Testis (tissue), 5 donors: ENCODE measurements at places on chromosomes 6 and 20. TPM values are rescaled to one million over a fixed set of nuclear protein-coding genes. Genes with fewer than 3 reads are reported as not detected.
A peak's percentile ranks its signal among the peaks of the same experiment; 100 is the strongest.

GRCh38 chr20:2124564-2125213 lies 23.1 kb downstream of the STK35 start:
- no peak for DNase-seq

GRCh38 chr20:848193-848592 lies 14.7 kb downstream of the FAM110A start:
- no peak for DNase-seq

- DNase-seq: no peak
Observed at GRCh38 chr6:91691449-91691848, 1104.6 kb upstream of the MAP3K7 start.

- no peak for DNase-seq
Observed at GRCh38 chr6:8879334-8879733, 444.0 kb upstream of the SLC35B3 start.

DNA sequence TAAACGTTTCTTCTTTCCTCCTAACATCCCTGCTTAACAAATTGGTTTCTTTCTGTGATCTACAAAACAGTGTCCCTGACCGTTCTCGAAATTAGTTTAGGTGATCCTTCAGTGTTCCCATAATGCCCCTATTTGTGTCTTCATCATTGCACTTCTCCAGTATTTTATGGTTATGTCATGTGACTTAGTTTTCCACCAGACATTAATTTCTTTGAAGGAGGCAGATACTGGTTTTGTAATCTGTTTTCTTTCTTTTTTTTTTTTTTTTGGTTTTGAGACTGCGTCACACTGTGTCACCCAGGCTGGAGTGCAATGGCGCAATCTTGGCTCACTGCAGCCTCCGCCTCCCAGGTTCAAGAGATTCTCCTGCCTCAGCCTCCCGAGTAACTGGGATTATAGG lies 49.2 kb downstream of the FAM217A start:
- no peak for DNase-seq

DNA sequence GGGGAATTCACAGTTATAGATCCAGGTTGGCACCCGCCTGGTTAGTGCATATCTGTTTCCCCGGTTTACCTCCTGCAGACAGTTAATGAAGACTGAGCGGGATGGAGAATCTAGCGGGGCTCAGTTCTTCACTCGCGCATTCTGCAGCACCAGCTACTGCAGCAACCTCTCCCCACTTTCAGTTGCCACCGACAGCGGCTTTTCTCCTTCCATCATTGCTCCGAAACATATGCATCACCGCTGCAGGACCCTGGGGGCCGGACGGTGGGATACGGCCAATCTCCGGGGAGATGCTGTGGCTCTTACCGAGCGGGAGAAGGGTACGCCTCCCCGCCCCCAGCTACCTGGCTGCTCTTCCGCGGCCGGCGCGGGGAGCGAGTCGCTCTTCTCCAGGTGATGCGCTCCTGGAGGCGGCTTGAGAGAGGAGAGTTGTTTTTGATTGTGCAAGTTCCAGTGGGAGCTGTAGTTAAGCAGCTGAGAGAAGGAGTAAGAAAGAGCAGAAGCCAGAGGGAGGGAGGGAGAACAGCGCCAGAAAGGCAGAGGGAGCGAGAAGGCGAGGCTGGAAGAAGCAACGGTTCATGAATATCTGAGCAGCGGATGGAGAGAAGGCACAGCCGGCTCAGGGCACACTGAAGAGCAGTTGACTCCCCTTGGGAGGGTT lies at the start of gene SGK1:
SGK1 (minus strand) TSS at position 642 of the 661 bp plus-strand sequence. CDS start 652 bp downstream, outside the sequence.
- DNase-seq: peak; percentile 72

GRCh38 chr6:118504611-118505010 lies 43.5 kb upstream of the PLN start:
- DNase-seq: no peak

GRCh38 chr6:13991393-13991792 lies 66.6 kb downstream of the RNF182 start:
- DNase-seq: no peak

Gene B3GALT4
- polyA plus RNA-seq: 55.4 TPM

Gene RBM24
- 8.9 TPM for polyA plus RNA-seq

Gene MUCL3
- polyA plus RNA-seq: 0.45 TPM

Gene MOCS1
- 11.8 TPM for polyA plus RNA-seq

- DNase-seq: no peak
Observed at GRCh38 chr20:29878777-29879442, 1378.6 kb upstream of the DEFB115 start.

Gene PXDC1
- 16.9 TPM for polyA plus RNA-seq

- no peak for DNase-seq
Observed at GRCh38 chr6:142387997-142388815, 86.4 kb downstream of the ADGRG6 start.

DNA sequence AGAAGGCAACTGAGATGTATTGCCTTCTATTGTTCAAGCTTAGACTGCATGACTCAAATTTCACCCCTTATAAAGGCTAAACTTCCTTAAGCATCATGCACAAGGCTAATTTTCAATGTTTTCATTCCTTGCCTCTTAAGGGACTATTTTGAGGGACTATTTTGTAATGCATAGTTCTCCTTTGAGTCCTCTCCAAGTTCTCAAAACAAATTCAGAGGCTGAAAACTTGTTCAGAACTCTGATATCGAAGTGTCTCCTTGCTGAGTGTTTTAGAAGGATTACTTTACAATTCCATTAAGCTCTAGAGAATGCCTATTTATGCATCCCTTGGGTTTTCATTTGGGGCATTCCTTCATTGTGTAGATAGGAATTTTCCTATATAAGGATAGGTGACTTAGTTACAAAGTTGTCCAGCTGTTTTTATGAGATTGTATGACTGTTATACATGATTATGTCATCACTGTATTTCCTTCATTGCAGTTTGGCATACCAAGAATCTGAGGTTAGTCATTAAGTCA lies 41.7 kb downstream of the COL19A1 start:
- no peak for DNase-seq

Gene TMEM181
- 41.4 TPM for polyA plus RNA-seq

- no peak for DNase-seq
Observed at GRCh38 chr6:3899970-3900439, 50.8 kb downstream of the FAM50B start.

GRCh38 chr6:16132909-16133308 lies 4.0 kb downstream of the MYLIP start:
- peak; percentile 44 for DNase-seq

GRCh38 chr6:139712830-139713229 lies 338.4 kb upstream of the CITED2 start:
- no peak for DNase-seq

GRCh38 chr6:108438918-108439317 lies 121.8 kb upstream of the FOXO3 start:
- DNase-seq: no peak

Gene LST1
- polyA plus RNA-seq: 13.0 TPM

Gene GRIK2
- polyA plus RNA-seq: 1.1 TPM
